ENCODE measurements at places on chromosomes 1 and 21. TPM values are rescaled to one million over a fixed set of nuclear protein-coding genes. Genes with fewer than 3 reads are reported as not detected.

Gene DSTYK
- 44.5 TPM for total RNA-seq

DNA sequence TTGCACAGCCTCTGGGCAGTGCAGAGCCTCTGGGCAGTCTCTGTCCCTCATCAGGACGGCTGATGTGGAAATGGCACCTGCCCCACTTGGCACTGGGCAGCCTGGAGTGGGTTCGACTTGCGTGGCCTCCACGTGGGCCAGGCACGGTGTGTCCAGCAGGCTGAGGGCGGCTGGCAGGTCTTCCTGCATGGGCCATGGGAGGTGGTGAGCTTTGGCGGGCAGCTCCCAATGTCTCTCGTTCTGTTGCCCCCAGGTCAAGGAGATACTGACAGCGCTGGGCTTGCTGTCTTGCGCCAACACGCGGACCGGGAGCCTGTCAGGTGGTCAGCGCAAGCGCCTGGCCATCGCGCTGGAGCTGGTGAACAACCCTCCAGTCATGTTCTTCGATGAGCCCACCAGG is 33.2 kb downstream of the TFF3 start:
- DNase-seq: no peak

- no peak for DNase-seq
Observed at GRCh38 chr1:54124472-54124871, 28.3 kb downstream of the CDCP2 start.

DNA sequence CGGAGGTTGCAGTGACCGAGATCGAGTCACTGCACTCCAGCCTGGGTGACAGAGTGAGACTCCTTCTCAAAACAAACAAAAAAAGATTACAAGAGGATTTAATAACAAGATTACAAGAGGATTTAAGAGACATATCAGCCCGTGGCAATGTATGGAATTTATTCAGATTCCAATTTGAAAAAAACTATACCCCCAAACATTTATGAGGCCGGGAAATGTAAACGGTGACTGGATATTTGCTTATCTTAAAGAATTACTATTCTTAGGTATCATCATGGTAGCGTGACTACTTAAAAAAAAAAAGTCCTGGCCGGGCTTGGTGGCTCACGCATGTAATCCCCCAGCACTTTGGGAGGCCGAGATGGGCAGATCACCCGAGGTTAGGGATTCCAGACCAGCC is 21.2 kb upstream of the ELK4 start:
- DNase-seq: no peak

Gene LCE2D
- not detected for total RNA-seq

Gene CBR1
- 112 TPM for total RNA-seq

- no peak for DNase-seq
Observed at GRCh38 chr1:30748098-30748698, 9.4 kb downstream of the LAPTM5 start.

Gene KCNJ9
- total RNA-seq: 120 TPM

Gene EPS8L3
- total RNA-seq: not detected

GRCh38 chr1:35475856-35476674 is 81.1 kb downstream of the KIAA0319L start:
- DNase-seq: no peak

DNA sequence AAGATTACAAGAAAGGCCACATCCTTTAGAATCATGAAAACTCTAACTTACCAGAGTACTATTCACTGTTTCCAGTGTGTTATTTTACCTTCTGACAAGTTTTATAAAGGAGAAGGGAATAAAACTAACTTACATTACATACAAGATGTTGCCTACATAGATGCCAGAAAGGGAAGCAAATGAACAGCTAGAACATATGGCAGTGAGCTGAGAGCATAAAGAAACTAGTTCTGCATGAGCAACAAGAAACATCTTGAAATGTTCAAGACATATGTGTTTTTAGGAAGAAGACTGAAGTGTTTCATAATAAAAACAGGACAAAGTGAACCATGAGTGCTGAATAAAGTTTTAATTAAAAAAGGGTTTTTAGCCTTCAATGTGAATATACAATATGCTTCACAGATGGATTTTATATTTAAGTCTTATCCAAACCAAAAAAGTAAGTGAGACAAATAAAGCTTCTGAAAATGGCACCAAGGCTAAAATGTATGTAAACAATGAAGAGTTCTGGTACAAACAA is 39.4 kb downstream of the SLC5A9 start:
- DNase-seq: no peak

Gene APH1A
- total RNA-seq: 68.5 TPM

- DNase-seq: no peak
Observed at GRCh38 chr21:24424776-24425175, 1182.5 kb downstream of the MRPL39 start.

Gene ARHGEF16
- total RNA-seq: 3.0 TPM

Gene FAM72B
- 2.0 TPM for total RNA-seq

- no peak for DNase-seq
Observed at GRCh38 chr1:39788426-39788757, 273 bp downstream of the BMP8B start.

Gene SRSF4
- total RNA-seq: 62.9 TPM

Gene COL8A2
- total RNA-seq: 1.7 TPM

Gene FMO5
- 2.5 TPM for total RNA-seq

DNA sequence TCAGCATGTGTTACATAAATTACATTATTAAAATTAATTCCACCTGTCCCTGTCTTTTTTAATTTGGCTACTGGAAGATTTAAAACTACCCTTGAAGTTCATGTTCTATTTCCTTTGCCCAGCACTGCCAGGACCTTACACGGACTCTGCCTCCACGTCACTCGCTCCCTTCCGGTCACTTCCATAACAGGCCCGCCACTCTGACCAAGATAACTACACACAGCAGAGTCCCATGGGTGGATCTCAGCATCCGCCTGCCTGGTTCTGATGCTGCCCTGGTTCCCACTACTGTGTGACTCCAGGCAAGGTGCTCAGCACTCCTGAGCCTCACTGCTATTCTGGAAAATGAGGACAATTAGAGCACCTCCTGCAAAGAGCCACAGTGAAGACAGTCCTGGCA is 153.3 kb upstream of the ERG start:
- DNase-seq: no peak
